ENCODE measurements at places on chromosomes 5 and 9.

DNA sequence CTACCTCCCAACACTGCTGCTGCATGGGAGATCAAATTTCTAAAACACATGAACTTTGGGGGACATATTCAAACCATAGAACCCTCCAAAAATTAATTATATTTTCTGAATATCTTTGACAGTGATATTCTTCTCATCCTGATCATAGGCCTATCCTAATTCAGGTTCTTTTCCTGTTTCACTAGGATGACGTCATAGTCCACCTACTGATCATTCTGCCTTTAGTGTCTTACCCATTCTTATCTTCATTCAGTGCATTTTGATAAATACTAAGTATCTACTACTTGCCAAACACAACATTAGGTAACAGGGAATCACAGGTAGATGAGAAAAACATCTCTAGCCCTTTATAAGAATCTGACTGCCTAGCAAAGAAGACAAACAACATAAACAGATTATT lies 179.1 kb upstream of the PRLR start:
- DNase-seq: no peak

DNA sequence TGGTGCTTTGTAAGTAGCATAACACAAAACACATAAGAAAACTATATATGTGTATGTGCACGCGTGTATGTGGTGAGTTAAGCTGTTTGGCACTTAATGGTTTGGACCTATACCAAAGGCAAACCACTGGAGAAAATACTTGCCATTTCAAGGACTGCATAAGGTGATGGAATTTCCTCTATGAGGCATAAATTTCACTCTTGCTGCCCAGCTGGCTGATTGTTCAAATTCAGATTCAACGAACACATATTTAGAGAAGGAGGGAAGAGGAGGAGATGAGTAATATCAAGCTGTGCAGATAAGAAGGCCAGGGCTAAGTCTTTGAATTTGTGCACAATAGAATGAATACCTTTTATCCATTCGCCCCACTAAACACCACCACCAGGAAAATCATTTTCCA lies 470.6 kb upstream of the MPDZ start:
- no peak for DNase-seq

DNA sequence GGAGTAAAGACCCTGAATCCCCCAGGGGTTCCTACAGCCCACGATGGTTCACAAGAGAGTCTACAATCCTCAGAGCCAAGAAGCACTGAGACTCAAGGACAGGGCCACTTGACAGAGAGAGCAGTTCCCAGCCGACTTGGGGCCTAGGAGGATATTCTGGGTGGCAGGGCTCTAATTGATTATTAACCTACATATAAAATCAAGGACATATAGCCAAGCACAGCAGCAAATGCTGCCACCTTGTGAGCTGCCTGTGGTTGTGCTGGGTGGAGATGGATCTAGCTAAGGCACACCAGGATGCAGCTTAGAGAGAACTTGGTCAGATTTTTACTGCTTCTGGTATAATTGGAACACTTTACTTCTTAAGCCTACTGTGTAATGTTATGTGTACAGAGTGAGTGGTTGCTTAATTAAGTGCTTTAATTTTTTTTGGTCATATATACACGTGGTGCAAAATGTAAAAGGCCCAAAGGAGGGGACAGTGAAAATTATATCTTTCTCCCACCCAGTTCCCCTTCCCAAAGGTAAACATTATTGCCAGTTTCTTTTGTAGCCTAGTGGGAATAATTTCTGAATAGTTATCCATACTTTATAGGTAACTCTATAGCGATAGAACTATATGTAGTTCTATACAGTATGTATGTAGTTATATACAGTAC lies 78.8 kb downstream of the F2RL2 start:
- DNase-seq: no peak

DNA sequence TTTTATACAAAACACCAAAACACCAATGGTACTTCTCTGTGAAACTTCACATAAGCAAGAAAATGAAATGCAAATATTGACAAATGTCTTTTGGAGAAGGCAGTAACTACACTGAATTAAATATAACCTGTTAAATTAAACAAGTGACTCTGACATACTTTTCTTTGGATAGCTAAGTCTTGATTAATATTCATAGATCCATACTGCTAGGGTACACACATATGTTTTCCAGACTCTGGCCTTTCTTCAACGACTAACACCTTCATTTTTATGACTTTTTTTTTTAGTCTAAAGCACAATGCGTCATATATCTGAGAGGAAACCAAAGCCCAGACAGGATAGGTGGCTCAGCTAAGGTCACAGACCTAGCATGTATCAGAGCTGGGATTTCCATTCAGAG lies 263.7 kb downstream of the TENT4A start:
- no peak for DNase-seq

- DNase-seq: no peak
Observed at GRCh38 chr9:134172198-134173126, 8.1 kb upstream of the RNU6ATAC start.

DNA sequence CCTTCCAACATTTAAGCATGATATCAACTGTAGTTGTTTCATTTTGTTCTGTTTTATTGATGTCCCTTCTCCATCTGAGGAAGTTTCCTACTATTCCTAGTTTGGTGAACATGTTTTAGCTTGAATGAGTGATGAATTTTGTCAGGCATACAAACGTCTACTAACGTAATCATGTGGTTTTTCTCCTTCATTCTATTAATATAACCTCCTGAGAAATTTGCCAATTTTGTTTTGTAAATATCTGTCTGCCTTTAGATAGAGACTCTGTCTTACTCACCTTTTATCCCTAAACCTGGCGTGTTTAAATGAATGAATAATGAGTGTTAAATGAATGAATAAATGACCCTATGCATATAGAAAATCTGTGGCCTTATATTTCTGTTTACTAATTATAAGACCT lies 26.5 kb upstream of the NREP start:
- DNase-seq: no peak

GRCh38 chr5:132746954-132747615 lies at the start of gene CCNI2:
Gene CCNI2, plus strand, starts transcription at chr5:132747426. Its CDS starts 70 bp downstream, at chr5:132747496.
- DNase-seq: peak; percentile 14

GRCh38 chr5:133652951-133653759 lies 40.8 kb upstream of the FSTL4 start:
- DNase-seq: no peak

All from NCI-H526 treated with DMSO at 0.1 percent for 48 hours (cell line).